ENCODE measurements at places on chromosomes 13 and 19.

DNA sequence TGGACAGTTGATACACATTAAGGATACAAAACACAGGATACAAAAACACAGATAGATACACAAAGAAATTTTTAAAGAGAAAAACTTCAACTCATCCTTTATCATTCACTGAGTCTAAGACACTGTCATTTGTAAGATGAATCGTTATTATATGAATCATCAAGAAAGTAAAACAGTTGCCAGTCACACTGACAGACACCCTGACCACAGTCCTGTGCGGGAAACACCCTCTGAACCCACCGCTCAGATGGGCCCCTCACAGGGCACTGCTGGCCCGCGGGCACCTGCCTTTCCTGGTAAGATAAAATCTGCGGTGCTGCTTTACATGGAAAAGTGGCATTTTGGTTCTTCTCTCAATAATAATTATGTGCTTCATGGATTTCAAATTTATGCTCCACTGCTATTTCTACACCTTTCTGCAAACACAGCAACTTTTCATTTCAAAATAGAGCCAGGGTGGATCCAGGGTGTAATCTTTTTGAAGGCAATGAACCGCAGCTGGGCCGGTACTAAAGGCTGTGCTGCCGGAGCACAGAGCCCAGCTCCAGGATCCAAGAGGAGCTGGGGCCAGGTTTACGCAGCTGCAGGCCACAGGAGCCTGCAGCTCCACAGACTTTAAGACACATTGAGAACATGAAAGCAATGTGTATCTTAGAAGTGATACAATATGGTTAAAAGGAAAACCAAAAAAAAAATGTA lies 76.8 kb downstream of the TUBGCP3 start:
- no peak for DNase-seq

DNA sequence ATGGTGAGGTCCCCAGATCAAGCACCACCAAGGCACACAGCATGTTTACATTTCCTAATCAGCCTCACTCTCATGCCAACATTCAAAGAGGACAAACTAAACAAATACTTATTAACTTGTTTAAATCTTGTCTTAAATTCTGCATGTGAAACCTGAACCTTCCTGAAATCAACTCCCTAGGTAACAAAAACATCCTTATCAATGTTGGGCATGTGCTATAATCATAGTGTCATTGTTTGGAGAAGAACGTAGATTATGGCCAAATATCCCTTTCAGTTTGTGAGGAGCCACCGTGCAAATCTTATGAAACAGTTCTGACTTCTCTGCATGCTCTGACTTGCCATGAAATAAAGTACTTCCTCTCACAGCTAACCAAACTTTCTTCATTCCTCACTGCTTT lies 123.8 kb downstream of the NDFIP2 start:
- no peak for DNase-seq

DNA sequence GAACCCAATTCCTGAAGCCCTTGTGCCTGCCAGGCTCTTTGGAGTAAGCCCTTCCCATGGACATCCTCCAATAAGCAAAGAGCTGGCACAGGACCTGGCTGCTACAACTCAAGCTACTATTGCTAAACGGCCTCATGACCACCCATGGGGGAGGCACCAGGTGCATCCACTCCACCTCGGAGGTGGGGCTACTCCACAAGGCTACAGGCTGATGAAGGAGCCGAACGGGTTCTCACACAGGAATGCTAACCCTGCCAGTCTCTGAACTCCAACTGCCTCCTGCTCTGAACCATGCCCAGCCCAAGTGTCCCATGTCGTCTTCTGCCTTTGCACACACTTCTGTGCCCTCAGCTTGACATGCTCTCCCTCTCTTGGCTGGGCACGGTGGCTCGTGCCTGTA lies 10.0 kb downstream of the SYMPK start:
- no peak for DNase-seq

DNA sequence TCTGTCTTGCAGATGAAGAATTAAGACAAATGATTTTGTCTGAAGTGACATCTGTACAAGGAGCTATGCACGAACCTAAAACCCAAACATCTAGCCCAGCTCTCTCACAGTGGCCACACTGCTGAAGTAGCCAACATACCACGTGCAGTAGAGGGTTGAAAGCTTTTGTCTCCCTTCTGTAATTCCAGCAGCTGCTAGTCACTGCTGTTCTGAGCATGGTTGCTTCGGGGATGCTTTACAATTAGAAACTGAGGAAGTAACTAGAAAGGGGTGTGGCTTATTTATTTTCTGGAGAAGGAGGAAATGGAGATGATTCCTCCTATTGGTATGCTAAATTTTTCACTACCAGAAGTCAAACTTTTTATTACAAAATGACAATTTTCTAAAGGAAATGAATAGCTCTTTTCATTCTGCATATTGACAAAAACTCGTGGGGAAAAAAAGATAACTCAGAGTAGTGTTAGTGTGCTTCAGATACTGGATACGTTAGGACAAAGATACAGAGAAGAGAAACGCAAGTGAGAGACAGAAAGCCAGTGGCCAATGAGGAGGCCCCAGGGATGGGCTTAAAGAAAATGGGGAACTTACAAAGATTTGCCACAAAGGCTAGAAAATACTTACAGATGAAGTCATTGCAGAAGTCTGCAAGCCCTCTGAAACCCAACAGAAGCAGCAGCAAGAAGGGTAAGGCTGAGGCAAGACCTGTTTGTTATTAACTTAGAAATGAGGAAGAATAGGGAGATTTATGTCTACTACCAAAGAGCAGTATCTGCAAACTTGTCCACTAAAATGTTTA lies 192.7 kb upstream of the MIR17HG start:
- DNase-seq: no peak

DNA sequence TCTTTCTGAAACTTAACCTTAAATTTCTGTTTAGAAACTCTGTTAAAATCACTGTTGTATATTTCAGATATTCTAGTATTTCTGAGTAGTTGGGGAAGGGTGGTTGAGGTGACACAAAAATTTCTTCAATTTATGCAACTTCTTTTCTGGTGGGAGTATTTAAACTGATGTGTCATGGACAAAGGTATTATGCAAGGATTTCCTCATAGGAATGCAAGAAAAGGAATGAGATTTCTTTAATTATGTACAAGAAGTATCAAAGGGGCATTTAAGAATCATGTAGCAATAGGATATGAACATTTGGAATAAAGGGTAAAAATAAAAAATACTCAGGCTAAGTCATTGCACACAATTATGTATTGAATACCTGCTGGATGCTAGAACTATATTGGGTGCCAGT lies 575.8 kb upstream of the KLF12 start:
- DNase-seq: no peak

DNA sequence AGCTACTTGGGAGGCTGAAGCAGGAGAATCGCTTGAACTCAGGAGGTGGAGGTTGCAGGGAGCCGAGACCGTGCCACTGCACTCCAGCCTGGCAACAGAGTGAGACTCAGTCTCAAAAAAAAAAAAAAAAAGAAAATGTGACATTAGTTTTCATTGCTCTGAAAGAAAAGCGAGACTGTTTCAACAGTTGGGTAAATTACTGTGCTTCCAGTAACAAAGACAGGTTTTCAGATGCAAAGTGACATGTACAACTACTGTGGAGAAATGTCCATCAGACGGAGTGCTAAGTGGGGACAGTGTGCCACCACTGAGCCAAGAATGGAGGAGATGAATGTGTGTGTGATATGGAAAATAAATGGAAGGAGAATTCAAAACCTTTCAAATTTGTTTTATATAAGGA lies 24.2 kb upstream of the SLC15A1 start:
- DNase-seq: no peak

GRCh38 chr19:53871454-53871853 lies 3.8 kb downstream of the MYADM start:
- DNase-seq: no peak

- no peak for DNase-seq
These were observed at the start of gene HIF3A for GRCh38 chr19:46296722-46297461. HIF3A (plus strand) TSS chr19:46297042; CDS start chr19:46297077, 35 bp downstream.

GRCh38 chr19:50628551-50628950 lies 11.1 kb downstream of the SYT3 start:
- DNase-seq: no peak

- DNase-seq: no peak
These were observed 816 bp downstream of the CCNP start for GRCh38 chr19:40225440-40226305.

DNA sequence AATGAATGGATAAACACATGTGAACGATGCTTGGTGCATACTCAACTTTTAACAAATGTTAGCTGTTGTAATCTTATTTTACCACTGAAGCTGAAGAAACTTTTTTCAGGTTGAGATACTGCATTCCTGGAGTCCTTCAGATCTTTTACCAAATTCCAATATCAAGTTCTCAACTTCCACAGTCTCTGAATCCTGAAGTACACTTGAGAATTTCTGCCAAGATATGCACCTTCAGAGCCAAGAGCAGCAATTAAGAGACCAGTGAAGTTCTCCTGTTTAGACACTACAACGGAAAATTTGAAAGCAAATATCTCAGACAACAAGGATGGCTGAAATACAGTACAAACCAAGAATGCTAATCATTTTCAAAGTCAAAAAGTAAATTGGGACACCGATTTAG lies 84.6 kb upstream of the MTIF3 start:
- DNase-seq: no peak

- DNase-seq: peak; percentile 60
These were observed 1.0 kb downstream of the MBOAT7 start for GRCh38 chr19:54188215-54188871.

DNA sequence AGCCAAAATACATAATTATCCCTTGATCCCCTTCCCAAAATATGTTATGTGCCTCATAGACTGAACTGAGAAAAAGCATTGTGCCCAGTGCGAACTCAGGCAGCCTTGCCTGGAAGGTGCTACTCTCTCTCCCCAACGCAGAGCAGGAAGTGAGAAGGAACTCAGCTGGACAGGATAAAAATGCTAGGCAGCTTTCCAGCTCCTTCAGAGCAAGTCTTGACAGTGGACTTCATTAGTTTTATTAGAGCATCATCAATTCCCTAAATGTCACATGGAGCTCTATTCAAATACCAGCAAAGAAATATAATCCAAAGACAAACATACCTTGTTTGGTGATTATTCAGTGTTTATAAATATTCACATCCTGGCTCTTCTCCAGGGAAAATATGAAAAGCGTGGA lies 202.4 kb downstream of the RFC3 start:
- DNase-seq: no peak

- DNase-seq: no peak
These were observed 588 bp upstream of the DPY19L3 start for GRCh38 chr19:32404933-32405430.

- no peak for DNase-seq
These were observed 577.3 kb downstream of the LMO7 start for GRCh38 chr13:76213423-76213904.

DNA sequence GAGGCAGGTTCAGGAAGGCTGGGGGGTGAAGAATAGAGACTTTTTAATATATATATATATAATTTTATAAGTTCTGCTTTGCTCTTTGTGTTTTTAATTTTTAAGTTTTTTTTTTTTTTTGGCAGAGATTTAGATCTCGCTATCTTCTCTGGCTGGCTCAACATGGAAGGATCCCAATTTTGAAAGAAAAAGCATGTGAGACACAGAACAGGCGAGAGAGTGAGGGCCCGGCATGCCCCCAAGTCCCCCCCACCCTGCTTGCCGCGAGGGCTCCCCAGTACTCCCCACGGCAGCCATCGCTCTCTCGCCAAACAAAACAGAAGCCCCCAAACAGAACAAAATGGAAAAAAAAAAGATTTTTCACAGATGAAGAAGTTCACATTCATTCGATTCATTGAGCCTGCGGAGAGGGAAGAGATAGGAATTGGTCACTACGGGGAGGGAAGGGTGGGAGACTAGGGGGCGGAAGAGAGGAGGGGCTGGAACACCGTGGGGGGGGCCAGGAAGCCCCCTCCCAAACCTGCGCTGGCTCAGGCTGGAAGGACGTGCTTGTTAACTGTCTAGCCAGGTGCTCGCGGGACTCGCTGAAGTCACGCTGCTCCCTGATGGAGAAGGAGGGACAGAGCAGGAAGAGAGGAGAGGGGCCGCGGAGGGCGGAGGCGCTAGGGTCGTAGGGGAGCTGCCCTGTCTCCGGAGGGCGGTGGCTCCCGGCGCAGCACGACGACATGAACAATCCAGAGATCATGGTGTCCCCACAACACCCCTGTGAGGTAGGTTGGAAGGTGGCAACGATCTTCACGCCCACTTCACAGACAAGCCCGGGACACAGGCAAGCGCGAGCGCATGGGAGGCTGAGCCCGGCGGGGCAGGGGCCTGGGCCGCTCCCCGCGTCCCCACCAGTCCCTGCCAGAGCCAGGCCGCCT lies 10.6 kb downstream of the KHSRP start:
- DNase-seq: no peak

- no peak for DNase-seq
These were observed 5.6 kb upstream of the SIGLEC9 start for GRCh38 chr19:51119101-51119500.
